ENCODE measurements at places on chromosomes 3 and 15.
A peak's percentile ranks its signal among the peaks of the same experiment; 100 is the strongest.

- DNase-seq, result peak; percentile 55
These were observed 56.8 kb downstream of the DNAH1 start for GRCh38 chr3:52372822-52373504.

DNA sequence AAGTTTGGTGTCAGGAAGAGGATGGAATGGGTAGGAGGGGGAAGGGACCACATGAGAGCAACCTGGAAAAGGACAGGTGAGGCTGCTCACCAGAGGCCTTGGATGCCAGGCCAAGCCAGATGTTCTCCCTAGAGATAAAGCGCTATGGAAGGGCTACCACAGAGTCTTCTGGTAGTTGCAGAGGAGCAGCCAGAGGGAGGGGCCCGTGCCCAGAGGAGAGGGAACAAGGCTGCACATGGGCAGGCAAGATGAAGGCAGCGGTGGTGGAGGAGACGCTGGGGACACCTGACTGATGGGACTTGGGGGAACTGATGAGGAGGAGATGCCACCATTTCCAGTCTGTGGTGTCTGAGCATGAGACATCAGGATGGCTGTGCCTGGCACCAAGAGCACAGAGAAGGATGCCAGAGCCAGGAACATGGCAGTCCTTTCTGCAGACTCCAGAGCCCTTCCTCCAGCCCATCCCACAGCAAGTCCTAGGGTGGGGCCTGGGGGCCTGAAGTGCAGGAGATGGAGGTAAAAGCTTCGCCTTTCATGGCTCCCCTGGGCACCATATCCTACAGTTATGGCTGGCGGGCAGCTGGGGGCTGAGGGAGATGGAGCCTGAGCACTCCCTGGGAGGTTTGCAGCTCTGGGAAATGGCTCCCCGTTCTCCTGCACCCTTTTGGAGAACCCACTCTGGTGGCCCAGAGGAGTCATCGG is 103.0 kb downstream of the ETFA start:
- DNase-seq, result no peak

DNA sequence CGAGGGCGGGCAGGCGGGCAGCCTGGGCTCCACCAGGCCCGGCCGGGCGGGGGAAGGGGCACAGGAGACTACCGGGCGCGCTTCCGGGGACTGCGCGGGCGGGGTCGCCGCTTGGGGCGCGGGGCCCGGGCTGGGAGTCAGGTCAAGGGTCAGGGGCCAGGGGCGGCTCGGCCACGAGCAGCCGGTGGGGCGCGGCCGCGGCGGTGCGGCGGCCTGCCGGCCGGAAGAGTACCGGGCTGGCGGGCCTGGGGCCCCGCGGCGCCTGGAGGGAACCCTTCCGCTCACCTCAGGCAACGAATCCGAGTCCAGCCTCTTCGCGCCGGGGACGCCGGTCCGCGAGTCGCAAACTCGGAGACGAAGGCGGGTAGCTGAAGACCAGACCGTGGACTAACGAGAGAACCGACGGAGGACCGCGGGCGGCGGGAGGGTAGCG is 225 bp downstream of the RHOA start:
- peak; percentile 70 for DNase-seq

- DNase-seq, result no peak
These were observed 49.3 kb downstream of the HACD2 start for GRCh38 chr3:123535580-123535979.

DNA sequence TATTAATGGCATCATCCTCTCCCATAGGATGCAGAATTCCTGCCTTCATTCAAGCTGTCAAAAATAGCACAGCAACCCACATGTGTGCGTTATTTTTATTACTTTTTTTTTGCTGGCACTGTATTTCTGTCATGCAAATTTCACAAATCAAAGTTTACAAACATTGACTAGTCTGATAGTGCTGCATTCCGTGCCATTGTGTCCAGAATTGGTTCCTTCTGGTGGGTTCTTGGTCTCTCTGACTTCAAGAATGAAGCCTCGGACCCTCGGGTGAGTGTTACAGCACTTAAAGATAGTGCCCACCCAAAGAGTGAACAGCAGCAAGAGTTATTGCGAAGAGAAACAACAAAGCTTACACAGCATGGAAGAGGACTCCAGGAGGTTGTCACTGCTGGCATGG is 490.2 kb downstream of the GABRG3 start:
- DNase-seq, result no peak

GRCh38 chr15:66826507-66826906 is 124.5 kb downstream of the SMAD6 start:
- DNase-seq, result no peak

GRCh38 chr3:14371573-14372474 is 30.6 kb upstream of the SLC6A6 start:
- no peak for DNase-seq

- DNase-seq, result no peak
These were observed 37.9 kb downstream of the LIPC start for GRCh38 chr15:58469432-58470353.

DNA sequence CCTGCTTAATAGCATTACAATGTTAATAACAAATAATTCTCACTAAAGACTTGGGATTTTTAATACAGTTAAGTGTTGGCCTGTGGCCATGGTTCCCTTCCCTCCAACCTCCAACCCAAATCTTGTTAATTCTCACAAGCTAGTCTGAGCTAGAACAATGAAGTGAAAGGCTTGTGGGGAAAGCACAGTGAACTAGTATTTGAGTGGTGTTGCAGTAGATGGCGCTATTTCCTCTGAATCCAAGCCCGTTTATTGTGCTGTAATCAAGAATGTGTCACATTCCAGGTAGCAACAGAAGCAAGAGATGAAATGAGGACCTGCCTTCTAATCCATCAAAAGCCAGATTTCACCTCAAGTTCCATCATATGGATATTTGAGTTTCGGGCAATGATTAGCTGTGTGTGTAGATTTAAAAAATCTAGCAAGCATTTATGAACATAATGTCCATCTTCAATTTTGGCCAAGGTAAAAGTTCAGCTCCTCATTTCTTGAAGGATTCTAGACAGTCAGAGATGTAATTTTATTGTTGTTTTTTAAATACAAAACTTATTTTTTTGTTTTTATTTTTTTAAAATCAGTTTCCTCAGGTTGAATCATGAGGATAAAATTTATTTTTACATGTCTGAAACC is 160.7 kb downstream of the SQOR start:
- DNase-seq, result no peak

DNA sequence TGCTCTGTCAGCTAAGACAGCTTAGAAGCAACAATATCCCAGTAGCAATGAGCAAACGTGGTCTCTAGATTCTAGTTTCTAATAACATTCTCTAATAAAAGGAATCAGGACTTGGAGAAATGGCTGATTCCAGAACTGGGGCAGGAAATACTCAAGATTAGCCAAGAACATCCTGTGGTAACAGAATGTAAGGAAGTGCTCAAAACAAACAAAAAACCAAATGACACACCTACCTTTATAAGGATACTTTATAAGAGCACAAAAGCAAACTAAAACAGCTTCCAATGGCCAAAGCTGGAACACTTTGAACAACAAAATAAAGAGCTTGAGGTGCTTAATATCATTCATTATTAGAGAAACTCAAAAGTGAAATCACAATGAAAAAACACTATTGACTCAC is 33.1 kb upstream of the EIF5A2 start:
- DNase-seq, result no peak

DNA sequence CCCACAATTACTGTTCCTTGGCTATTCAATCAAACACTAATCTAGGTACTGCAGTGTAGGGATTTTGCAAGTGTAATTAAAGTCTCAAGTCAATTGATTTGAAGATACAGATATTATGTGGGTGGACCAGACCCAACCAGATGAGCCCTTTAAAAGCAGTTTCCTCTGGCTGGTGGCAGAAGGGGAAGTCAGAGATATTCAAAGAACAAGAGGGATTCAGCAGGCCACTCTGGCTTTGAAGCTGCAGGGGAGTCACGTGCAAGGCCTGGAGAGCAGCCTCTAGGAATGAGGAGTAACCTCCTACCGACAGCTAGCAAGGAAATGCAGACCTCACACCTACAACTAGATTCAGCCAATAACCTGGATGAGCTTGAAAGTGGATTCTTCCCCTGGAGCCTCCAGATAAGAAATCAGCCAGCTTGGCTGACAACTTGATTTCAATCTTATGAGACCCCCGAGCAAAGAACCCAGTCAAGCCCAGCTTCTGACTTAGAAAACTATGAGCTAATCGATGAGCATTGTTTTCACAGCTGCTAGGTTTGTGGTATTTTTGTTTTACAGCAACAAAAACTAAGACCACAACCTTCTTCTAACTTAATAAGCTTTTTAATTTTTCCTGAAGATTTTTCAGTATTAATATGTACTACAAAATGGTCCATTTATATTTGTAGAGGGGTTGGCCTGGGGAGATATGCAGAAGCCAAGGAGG is 13.4 kb downstream of the HACD2 start:
- no peak for DNase-seq

GRCh38 chr3:58497097-58497496 is 5.2 kb downstream of the KCTD6 start:
- no peak for DNase-seq

DNA sequence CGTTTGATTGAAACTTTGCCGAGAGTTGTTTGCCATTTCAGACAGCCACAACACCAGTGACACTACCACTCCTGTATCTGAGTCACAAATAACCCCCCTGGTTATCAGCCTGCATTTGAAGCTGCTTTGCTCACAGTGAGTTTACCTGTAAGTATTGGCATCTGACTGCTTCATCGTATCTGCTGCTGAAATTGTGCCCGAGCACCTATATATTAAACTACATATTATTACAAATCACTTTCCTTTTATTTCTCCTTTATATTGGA is 39.2 kb upstream of the SPSB4 start:
- no peak for DNase-seq

GRCh38 chr15:41104234-41104633 is 11.8 kb downstream of the INO80 start:
- DNase-seq, result no peak

- no peak for DNase-seq
These were observed 109.0 kb downstream of the ADAMTS9 start for GRCh38 chr3:64578797-64579196.

DNA sequence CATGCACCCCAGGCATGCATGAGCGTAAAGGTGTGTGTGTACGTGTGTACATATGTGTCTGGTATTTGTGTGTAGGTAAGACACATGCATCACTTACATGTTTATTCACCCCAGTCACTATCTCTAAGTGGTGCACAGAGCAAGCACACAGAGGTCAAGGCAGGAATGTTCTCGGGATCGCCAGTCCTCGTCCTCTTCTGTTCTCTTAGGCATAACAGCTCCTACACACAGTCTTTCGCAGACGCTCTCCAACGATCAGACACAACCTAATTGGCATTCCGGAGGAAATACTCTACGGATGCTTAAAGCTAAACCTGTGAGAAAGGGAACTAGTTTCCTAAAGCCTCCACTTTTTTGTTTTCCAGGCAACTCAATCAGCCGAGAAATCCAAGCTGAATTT is 95.9 kb downstream of the ADAMTS17 start:
- no peak for DNase-seq

DNA sequence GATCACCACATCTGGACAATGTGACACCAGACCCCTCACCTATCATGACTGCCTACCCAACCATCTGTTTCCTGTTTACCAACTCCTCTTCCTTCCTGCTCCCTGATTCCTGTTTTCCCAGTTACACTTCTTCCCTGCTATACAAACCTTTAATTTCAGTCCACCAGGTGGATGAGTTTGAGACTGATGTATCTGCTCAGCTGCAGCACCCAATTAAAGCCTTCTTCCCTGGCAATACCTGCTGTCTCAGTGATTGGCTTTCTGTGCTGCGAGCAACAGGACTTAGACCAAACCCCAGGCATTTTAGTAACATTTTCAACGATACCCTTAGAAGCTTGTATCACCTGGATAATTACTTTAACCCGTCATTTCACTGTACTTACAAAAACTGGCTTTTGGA is 968.2 kb upstream of the NR2F2 start:
- no peak for DNase-seq

- DNase-seq, result no peak
These were observed 6.3 kb downstream of the UROC1 start for GRCh38 chr3:126511291-126511690.

DNA sequence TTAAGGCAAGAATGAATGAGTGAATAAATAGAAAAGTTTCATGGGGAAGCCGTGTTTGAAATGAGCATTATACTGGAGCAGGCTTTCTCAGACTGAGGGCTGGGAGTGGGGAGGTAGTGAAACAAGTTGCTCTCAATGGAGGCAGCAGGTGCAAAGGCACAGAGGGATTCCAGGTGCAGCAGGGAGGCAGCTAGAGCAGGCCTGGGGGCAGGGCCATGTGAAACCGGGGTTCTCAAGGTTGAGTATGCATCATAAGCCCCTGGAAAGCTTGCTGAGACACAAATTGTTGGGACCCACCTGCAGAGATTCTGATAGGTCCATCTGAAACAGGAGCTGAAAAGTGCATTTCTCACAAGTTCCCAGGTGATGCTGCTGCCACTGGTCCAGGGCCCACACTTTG is 45.3 kb downstream of the BFSP2 start:
- no peak for DNase-seq

DNA sequence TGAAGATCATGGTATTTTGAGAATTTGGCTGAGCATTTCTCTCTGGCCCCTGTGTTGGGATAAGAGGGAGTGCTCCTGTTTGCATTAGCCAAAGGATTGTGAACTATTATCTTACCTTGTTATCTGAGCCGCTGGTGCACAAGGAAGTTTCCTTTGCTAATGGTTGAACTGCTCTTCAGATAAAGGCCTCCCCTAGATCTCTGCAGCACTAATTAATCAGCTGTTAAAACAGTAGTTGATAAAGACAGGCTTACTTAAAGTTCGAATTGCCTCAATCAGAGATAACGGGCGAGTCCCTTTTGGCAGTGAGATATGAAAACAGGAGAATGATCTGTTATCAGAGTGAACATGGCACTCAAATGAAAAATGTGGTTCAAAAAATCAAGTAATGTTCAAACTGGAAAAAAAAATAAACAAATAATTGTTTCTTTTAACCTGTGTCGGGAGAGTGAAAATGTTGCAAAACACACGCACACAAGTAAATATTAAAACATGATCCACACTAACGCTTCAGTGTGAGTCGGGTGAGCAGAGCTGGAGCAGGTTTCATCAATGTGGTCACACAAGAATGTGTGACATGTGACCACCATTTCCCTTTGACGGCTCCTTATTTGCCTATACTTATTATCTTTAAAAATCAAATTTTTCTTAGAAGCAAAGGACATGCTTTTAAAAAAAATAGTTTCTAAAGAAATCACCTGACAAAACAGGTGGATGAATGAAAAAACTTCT is 469.1 kb downstream of the SOX2 start:
- no peak for DNase-seq

DNA sequence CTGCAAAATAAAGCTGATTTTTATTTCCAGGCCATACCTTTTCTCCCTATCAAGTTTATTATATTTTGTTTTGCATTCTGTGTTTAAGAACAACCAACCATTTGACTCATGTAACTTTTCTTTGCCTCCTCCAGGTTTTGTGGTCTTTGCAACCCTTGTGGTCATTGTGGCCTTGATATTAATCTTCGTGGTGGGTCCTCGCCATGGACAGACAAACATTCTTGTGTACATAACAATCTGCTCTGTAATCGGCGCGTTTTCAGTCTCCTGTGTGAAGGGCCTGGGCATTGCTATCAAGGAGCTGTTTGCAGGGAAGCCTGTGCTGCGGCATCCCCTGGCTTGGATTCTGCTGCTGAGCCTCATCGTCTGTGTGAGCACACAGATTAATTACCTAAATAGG is 27.6 kb downstream of the NIPA2 start:
- no peak for DNase-seq

GRCh38 chr3:16069149-16069922 is 105.1 kb upstream of the GALNT15 start:
- DNase-seq, result no peak
